Activated T-cell treated with anti-CD3 and anti-CD28 coated beads, Interleukin-2, amount 50 U/mL, for 72 hours (primary cell): ENCODE measurements at places on chromosomes 7 and 10.
A peak's percentile ranks its signal among the peaks of the same experiment; 100 is the strongest.

- no peak for DNase-seq
Observed at GRCh38 chr10:24518411-24518810, 205.3 kb downstream of the ARHGAP21 start.

GRCh38 chr7:95324431-95324830 lies at the start of gene PON1:
PON1 (minus strand) TSS chr7:95324532; CDS start chr7:95324475, 57 bp downstream.
- DNase-seq, result peak; percentile 4

GRCh38 chr7:495761-496321 lies 23.8 kb downstream of the PDGFA start:
- no peak for DNase-seq

DNA sequence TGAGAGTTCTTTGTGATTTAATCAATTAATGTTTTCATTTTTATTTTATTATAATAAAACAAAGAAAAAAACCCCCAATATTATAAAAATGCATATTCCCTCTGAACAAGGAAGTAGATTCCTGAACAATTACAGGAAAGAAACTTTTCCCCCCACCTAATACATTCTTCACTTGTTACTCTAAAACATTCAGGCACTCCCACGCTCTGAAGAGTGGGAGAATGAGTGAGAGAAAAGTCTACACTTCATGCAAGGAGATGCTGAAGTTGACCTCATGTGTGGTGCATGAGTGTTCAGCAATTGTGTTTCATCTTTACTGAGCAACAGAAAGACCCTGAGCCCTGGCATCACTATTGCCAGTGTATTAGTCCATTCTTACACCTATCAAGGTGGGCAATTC lies 244.2 kb upstream of the IGFBP3 start:
- no peak for DNase-seq

GRCh38 chr7:137403353-137403695 lies 59.8 kb upstream of the PTN start:
- no peak for DNase-seq

GRCh38 chr7:23161482-23161881 lies 20.4 kb upstream of the NUP42 start:
- DNase-seq, result no peak

DNA sequence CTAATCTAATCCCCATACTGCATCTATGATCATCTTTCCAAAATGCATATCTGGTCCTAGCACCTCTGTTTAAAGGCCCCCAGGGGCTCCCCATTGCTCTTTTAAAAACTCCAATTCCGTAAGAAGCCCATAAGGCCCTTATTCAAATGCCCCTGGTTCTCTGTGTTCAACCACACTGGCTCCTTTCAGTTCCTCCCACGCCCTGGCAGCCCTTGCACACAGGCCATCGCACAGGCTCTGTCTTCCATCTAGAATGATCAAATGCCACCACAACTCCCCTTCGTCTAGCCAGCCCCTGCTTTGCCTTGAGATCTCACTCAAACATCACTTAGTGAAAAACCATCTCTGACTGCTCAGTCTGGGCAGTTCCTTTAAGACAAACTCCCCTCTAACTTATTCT lies 112.9 kb upstream of the LYZL2 start:
- peak; percentile 31 for DNase-seq

DNA sequence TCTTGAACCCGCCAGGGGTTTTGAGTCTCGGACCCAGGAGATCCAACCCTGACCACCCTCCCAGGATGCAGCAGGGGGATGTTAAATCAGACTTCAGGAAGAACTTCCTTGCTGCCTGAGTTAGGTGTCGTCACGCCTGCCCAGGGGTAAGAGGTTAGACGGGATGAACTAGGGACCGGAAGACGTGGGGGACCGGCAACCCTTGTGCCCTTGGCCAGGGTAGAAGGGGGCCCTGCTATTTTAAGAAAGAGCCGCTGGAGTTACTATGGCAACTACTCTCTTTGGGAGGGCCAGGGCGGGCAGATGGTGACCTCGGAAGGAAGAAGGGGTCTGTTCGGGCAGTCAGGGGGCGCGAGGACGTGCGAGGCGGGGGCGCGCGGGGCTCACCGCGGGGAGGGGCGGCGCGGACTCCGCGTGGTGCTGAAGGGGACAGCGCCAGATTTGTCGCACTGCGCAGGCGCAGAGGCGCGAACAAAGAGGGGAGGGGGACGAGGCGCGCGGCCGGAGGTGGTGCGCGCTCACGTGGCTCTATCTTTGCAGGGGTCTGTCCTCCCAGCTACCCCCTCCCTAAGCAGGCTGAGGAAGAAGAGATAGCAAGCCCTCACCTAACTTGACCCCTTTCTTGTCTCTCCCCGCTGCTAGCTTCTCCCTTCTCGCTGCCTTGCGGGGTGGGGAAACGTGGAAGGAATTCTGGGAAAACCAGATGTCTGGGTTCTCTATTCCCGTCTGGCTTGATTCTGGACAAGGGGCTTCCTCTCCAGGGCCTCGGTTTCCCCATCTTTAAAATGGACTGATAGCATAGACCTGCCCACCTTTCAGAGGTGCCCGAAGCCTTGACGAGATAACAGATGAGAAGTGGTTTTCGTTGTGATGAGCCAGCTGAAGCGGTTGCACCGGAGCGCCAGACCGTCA lies 940 bp upstream of the PSD start:
- DNase-seq, result peak; percentile 76

DNA sequence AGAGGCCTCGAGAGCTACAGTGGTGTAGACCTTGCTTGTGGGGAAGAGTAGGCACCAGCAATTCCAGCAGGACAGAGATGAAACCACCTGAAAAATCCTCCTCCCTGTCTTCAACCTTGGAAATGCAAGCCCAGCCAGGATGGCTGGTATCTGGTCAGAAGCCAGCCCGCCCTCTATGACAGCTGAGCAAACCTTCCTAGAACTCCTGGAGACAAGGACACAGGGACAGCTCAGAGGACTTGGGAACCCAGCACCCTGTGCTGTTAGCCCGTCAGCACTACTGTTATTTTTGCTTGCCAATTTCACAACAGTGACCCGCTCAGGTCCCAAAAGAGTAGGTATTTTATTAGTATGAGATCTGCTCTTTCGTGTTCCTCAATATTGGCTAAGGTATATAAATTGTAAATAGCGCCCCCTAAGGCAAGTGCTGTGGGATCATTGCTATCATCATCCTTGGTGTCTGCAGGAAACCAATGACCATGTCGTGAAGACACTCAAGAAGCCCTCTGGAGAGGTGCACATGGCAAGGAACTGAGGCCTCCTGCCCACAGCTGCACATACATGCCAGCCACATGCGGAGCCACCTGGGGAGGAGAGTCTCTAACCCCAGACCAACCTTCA lies 156.5 kb upstream of the CHST15 start:
- no peak for DNase-seq

DNA sequence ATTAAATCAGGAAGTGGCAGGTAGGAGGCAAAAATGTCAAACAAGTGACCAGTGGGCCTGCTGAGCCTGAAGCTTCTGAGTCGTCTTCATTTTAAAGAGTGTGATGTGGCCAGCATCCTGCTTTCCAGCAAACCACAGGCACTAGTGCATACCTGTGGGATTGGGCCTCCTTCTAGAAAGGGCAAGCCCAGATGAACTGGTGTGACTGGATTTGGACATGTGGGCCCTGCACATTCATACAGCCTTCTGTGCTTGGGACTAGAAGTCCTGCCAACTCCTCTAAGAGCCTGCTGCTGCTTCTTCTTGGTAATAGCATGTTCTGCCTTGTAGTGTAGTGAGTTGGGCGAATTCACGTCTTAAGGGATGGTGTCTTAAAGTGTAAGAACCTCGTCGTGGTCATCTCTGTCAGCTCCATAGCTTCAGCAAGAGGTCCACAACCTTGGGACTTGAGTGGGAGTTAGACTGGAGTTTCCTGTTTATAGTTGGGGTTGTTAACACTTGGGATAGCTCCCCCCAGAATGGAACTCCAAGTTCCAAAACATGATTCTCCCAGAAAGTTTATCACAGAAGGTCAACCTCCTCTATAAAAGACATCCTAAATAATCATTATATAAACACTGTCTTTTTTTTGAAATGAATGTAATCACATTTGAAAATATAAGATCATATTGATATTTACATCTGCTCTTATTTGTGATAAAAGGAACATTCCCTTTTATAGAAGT lies 11.2 kb downstream of the BMPER start:
- no peak for DNase-seq

DNA sequence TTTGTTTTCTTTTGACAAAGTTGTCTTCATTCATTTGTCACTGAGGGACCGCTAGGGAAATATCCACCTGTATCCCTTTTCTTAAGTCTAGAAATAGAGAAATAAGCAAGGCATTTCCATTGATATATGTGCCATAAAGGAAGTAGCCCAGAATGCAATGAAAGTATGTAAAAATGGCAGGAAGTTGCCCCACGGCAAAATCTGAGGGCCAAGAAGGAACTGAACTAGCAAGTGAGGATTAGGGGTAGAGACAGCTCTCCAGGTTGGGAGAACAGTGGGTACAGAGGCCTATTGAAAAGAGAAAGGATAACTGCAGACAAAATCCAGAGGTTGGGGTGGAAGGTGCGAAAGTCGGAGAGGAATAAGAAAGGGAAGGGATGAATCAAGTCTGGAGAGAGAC lies 56.6 kb upstream of the TOMM7 start:
- no peak for DNase-seq

DNA sequence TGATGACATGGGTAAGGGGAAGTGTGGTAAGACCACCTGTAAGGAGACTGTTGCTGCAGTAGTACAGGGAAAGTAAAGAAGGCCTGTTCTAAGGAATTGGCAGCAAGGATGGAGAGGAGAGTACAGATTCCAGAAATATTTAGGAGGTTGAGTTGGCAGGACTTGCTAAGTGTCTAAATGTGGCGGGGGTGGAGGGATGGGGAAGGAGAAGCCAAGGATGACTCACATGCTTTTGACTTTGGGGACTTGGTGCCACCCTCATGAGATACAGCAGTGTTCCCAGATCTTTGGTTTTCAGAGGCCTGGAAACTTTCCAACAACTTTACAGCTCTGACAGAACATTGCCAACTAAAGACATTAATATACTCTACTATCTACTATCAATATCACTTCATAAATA lies 45.4 kb downstream of the CDK6 start:
- no peak for DNase-seq

DNA sequence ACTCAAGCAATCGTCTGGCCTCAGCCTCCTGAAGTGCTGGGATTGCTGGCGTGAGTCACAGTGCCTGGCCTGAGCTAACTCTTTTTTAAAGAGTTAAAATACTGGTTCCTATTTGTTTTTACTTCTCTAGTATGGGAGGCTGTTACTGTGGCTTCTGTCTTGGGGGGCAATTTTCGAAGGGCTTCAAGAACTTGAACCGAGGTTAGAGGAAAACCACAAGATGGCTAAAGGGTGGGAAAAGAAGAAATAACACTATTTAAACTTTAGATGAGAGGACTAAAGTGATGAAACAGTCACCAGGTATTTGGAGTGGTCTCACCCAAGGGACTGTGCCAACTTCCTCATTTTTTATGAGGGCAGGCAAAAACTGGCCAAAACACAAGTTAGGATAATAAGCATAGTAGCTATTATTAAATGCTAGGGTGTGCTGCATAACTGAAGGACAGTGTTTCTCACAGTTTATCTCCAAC lies 17.8 kb downstream of the MET start:
- no peak for DNase-seq
